Endothelial cell (in vitro differentiated cells): ENCODE measurements at places on chromosomes 12 and 14. TPM values are rescaled to one million over a fixed set of nuclear protein-coding genes. Genes with fewer than 3 reads are reported as not detected.

GRCh38 chr12:53700567-53700966, 24.7 kb upstream of the ATP5MC2 start:
- no peak for DNase-seq

DNA sequence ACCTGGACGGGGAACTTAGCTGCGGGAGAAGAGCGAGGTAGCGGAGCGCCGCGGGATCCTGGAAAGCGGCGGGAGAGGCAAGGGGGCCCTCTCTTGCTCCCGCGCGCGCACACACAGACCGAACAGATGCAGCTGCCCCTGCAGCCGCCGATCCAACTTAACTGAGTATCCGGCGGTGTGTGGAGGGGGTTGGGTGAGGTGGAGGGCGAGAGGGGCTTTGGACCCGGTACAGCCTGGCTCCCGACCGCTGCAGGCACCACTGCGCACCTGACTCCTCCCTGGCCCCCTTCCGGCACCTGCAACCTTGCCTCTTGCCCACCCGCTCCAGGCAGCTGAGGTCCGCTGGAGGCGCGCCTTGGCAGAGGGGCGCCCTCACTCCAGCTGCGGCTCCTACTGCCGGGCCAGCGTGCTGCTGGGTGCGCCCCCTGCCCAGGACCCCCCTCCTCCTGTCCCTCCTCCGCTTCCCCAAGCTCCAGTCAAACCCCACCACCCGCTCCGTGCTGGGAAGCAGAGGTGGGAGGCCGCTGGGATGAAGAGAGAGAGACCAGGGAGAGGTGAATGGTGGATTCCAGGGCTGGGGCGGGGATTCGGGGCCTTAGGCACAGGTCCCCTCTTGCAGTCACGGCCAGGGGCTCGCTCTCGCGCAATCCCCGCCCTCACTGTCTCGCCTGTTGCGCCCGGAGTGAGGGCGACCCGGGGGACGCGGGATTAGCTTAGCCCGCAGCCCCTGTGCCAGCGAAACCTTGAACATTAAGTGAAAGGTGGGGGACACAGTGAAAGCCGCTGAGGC, 2.6 kb downstream of the DIO3 start:
- DNase-seq, result no peak

DNA sequence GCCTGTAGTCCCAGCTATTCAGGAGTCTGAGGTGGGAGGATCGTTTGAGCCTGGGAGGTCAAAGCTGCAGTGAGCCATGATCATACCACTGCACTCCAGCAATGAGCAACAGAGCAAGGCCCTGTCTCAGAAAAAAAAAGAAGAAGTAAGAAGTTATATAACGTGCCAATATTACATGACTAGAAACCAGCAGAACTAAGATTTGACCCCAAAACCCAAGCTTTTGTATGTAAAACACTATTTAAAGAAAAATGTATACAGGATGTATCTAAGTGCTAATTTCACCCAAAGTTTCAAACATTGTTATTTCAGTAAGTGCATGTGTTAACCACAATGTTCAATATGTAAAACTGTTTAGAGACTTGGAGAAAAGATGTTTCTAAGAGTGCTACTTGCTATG, 94.7 kb downstream of the SLC5A8 start:
- DNase-seq, result no peak

DNA sequence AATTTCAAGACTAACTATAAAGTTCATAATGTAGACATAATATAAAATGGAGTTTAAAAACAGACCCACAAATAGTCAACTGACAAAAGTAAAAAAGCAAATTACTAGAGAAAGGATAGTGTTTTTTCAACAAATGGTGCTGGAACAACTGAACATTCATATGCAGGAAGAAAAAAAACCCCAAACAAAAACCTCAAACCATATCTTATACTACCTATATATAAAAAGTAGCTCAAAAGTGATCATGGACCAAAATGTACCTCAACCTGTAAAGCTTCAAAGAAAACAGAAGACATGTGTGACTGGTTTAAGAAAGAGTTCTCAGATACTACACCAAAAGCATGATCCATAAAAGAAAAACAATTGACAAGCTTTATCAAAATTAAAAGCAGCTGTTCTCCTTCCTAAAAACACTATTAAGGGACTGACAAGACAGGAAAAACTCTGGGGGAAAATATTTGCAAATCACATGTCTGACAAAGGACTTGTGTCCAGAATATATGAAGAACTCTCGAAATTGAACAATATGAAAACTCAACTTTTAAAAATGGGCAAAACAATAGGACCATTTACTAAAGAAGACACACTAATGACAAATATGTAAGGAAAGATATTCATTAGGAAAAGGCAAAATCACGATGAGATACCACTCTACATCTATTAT, 22.7 kb upstream of the ARID4A start:
- no peak for DNase-seq

Gene KLRC1
- total RNA-seq, result not detected

DNA sequence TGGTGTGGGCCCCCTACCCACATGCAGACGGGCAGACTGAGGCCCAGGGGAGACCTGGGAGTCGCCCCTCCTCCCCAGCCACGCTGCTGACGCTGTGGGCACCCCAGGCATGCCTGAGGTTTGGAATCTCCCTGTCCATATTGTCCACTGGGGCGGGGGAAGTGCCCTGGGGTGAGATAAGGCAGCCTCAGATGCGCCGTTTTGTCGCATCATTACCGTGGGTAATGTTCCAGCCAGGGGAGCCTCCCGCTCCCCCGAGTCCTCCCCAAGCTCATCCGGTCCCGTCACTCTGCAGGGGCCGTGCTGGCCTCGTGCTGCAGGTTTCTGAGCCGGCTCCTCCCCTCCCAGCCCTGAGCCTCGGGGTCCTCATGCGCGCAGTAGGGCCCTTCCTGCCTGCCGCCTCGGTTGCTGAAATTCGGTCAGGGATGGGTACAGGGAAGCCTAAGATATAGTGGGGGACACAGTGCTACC, 11.4 kb downstream of the INF2 start:
- DNase-seq, result no peak

Gene MMP19
- total RNA-seq, result 0.15 TPM

GRCh38 chr12:19811922-19812321, 372.6 kb downstream of the AEBP2 start:
- no peak for DNase-seq

GRCh38 chr12:70583251-70583650, 54.0 kb downstream of the PTPRB start:
- DNase-seq, result no peak

DNA sequence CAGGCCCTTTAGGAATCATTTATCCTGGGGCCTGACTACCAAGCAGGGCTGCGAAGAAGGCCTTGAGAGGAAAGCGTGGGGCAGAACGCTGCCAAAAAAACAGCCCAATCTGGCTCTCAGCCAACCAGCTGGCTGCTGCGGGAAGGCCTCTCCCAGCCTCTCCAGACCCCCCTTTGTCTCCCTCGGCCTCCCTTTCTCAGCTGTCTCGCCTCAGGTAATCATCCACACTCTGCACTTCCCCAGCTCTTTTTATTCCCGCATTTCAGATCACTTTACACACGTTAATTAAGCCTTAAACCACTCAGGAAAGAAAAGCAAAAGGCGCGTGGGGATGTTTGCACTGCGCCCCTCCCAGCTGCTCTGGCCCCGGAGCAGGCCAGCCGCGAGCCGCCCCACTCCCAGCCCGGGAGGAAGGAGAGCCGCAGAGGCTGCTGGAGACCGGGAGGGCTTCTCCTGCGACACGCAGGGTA, 208.2 kb upstream of the FOXN3 start:
- DNase-seq, result no peak

Gene LRP1-AS
- total RNA-seq, result 0.46 TPM
